GM12878 (cell line): ENCODE measurements at places on chromosomes 2 and 18. TPM values are rescaled to one million over a fixed set of nuclear protein-coding genes. Genes with fewer than 3 reads are reported as not detected.

GRCh38 chr2:29080886-29081743 lies 6.8 kb upstream of the PCARE start:
- no peak overlapping the region for H3K4me3 ChIP-seq
- DNase-seq: no peak
- H3K27me3 ChIP-seq: no peaks in the 10 kb centered on the region
- H3K36me3 ChIP-seq: no peaks in the 10 kb centered on the region
- H3K27ac ChIP-seq: no peak overlapping the region

The LYG2 gene
- not detected in 2 replicates for total RNA-seq

GRCh38 chr18:45384137-45384961 lies 230.9 kb upstream of the SLC14A2 start:
- H3K36me3 ChIP-seq: no peaks in the 10 kb centered on the region
- H3K27ac ChIP-seq: no peak overlapping the region
- no peak overlapping the region for H3K4me3 ChIP-seq
- peak; percentile 8 for DNase-seq

DNA sequence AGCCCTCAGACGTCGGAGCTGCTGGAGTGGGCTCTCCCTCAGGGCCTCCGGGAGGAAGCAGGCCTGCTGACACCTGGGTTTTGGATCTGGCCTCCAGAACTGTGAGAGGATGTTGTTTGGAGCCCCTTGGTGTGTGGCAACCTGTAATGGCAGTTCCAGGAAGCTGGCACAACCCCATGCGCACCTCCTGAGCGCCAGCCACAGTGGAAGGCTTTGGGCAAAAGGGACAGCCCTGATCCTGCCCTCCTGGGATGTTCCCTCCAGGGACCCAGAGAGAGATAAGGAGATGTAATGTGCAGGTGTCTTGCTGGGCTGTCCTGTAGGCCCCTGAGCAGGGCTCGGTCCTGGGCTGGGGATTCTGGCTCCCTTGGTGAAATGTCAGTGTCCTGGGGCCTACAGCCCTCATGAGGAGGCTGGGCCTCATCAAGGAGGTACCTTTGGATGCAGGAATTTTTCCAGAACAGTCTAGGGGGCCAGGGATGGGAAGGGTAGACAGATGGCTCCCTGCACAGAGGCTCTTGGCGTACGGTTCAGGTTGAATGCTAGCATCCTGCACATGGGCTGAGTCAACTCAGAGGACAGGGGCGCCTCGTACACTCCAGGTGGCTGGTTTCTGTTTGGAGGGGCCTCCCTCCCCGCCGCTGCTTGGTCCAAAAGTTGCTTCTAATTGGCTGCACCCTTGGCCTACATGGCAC lies 61.1 kb downstream of the ASB1 start:
- DNase-seq: no peak
- no peak overlapping the region for H3K4me3 ChIP-seq
- H3K36me3 ChIP-seq: no peaks in the 10 kb centered on the region
- H3K27ac ChIP-seq: no peak overlapping the region

DNA sequence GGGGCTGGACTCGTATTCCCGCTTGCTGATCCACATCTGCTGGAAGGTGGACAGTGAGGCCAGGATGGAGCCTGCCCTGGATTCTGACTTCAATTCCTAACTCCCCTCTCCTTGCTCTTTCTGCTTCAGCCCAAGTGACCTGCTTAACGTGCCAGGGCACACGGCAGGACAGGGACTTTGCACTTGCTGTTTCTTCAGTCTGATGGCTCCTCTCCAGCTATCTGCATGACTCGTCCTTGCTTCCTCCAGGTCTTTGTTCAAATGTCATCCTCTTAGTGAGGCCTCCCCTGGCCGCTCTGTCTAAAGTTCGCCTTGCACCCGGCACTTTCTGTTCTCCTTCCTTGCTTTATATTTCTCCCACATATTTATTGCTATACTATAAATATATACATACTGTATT lies 357.6 kb downstream of the MTX2 start:
- DNase-seq: no peak
- H3K4me3 ChIP-seq: no peak overlapping the region
- H3K27me3 ChIP-seq: no peaks in the 10 kb centered on the region
- no peaks in the 10 kb centered on the region for H3K36me3 ChIP-seq
- H3K27ac ChIP-seq: no peak overlapping the region
- H3K4me1 ChIP-seq: no peaks in the 10 kb centered on the region

The SLC5A7 gene
- not detected in 2 replicates for total RNA-seq

- H3K27me3 ChIP-seq: no peaks in the 10 kb centered on the region
- no peak overlapping the region for H3K27ac ChIP-seq
- no peak for DNase-seq
- no peak overlapping the region for H3K4me3 ChIP-seq
- no peaks in the 10 kb centered on the region for H3K4me1 ChIP-seq
- H3K36me3 ChIP-seq: no peaks in the 10 kb centered on the region
These were observed 227.5 kb downstream of the TTC32 start for GRCh38 chr2:19674051-19675002.

DNA sequence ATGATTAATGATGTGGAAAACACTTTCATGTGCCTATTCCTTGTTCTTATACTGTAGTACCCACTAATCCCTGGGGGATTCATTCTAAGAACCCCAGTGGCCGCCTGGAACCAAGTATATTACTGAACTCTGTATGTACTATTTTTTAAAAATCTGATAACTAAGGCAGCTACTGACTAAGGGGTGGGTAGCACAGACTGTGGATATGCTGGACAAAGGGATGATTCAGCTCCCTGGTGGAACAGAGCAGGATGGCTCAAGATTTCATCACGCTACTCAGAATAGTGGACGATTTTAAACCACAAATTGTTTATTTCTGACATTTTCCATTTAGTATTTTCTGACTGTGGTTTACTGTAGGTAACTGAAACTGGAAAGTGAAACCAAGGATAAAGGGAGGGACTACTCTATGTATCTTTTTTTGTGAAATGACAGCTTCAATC lies 41.8 kb upstream of the CDC42EP3 start:
- no peaks in the 10 kb centered on the region for H3K36me3 ChIP-seq
- DNase-seq: peak; percentile 13
- no peak overlapping the region for H3K4me3 ChIP-seq
- H3K27me3 ChIP-seq: no peaks in the 10 kb centered on the region
- H3K4me1 ChIP-seq: peaks cover 7% of the 10 kb centered on the region; the same call in 1 of the 2 replicates
- H3K27ac ChIP-seq: no peak overlapping the region

The LAMA1 gene
- 0.13 TPM in 2 replicates for total RNA-seq

The DTNB gene
- 9.7 TPM in 2 replicates for total RNA-seq

The WIPF1 gene
- 135 and 141 TPM in 2 replicates for total RNA-seq

The PROKR1 gene
- total RNA-seq: not detected in 2 replicates

DNA sequence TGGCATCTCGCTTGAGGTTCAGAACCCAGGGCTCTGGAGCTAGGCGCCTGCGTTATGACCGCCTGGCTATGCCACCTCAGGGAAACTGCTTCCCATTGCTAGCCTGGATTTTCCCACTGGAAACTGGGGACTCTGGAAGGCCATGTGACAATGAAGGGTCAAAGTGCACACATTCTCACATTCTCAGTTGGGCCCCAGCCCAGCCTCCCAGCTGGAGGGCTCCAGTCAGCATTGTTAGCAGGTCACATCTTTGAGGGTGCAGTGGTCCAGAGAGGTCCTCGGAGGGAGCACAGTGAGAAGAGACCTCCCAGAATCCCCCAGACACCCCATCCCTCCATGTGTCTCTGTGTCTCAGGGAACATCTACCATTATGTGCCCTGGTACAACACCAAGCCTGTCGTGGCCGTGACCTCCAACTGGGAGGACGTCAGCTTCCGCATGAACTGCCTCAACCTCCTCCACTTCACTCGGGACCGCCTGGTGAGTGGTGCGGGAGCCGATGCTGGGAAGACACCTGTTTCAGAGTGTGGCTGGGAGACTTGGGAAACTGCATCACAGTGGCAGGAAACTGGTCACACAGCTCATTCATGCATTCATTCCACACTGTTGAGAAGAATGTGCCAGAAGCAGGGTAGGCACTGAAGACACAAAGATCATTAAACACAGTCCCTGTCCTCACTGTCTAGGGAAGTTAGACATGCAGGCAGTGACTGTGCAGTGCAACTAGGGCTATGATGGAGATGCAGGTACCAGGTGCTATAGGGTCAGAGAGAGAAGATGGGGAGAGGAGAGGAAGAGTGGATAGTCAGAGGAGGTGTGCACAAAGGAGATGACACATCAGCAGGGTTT lies 41.6 kb downstream of the FER1L5 start:
- no peak overlapping the region for H3K27ac ChIP-seq
- no peak overlapping the region for H3K4me3 ChIP-seq
- H3K4me1 ChIP-seq: no peaks in the 10 kb centered on the region
- DNase-seq: no peak

The C18orf54 gene
- 3.8 and 4.0 TPM in 2 replicates for total RNA-seq
